ENCODE measurements at places on chromosomes 6 and 20. TPM values are rescaled to one million over a fixed set of nuclear protein-coding genes. Genes with fewer than 3 reads are reported as not detected.

GRCh38 chr6:137957471-137957870 is 90.4 kb downstream of the TNFAIP3 start:
- no peak for DNase-seq
- no peak overlapping the region for H3K27ac ChIP-seq
- no peaks in the 10 kb centered on the region for H3K36me3 ChIP-seq
- no peak overlapping the region for H3K4me3 ChIP-seq
- no peaks in the 10 kb centered on the region for H3K27me3 ChIP-seq

- DNase-seq = no peak
- no peak overlapping the region for H3K27ac ChIP-seq
- H3K4me1 ChIP-seq = peaks cover 12% of the 10 kb centered on the region
- H3K4me3 ChIP-seq = no peak overlapping the region
Measured at GRCh38 chr6:84521511-84521910, 242.9 kb downstream of the TBX18 start.

DNA sequence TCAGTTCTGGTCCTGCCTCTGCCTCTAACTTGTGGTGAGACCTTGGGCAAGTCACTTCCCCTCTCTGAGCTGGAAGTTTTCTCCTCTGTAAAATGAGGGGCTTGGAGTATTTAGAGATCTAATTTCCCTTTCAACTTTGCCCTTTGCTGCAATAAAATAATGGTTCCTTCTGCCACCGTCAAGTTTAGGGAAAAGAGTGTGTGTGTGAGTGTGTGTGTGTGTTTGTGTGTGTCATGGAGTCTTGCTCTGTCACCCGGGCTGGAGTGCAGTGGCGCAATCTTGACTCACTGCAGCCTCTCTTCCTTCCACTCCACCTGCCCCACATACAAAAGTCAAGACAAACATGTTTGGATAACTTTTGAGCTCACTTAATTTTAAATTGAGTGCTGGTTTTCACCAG is 39.2 kb upstream of the PIM1 start:
- peak overlapping the region; percentile 30 for H3K27ac ChIP-seq
- no peak overlapping the region for H3K4me3 ChIP-seq
- no peaks in the 10 kb centered on the region for H3K27me3 ChIP-seq
- no peaks in the 10 kb centered on the region for H3K4me1 ChIP-seq
- DNase-seq = peak; percentile 67

- no peak overlapping the region for H3K4me3 ChIP-seq
- H3K27ac ChIP-seq = no peak overlapping the region
- DNase-seq = no peak
- H3K36me3 ChIP-seq = no peaks in the 10 kb centered on the region
Measured at GRCh38 chr6:165634101-165634880, 28.8 kb downstream of the PDE10A start.

DNA sequence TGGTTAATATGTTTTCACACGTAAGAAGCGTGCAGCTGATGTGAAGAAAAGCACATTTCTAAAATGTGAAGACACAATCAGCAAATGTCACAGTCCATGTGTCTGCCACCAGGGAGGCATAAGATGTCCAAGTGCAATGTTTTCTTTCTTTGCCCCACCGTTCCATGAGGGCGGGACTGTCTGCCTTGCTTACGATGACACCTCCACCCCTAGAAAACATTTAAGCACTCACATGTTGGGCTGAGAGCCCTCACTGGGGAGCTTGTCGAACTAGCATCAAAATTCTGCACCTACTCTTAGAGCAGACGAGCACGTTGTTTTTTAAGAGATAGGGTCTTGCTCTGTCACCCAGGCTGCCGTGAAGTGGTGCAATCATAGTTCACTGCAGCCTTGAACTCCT is 57.6 kb downstream of the PSMG4 start:
- H3K27ac ChIP-seq = no peak overlapping the region
- no peaks in the 10 kb centered on the region for H3K27me3 ChIP-seq
- no peak overlapping the region for H3K4me3 ChIP-seq
- DNase-seq = no peak

DNA sequence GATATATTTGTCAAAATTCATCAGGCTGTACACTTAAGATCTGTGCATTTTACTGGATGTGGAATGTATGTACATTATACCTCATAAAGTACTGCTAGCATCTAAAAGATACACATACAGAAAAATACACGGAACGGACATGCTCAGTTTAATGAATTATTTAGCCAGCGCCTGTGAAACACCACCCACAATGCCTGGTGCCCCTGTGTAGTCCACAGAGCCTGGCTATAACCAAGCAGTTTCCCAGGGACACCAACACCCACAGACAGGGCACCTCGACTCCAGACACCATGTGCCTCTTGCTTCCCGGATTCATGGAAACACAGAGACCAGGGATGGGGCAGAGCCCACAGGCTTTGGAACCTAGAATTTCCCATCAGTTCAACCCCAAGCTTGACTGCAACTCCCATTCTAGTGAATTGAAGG is 17.4 kb upstream of the ARMC12 start:
- no peaks in the 10 kb centered on the region for H3K36me3 ChIP-seq
- no peaks in the 10 kb centered on the region for H3K27me3 ChIP-seq
- no peak overlapping the region for H3K27ac ChIP-seq
- no peaks in the 10 kb centered on the region for H3K4me1 ChIP-seq
- DNase-seq = peak; percentile 53

- H3K27ac ChIP-seq = no peak overlapping the region
- H3K4me3 ChIP-seq = no peak overlapping the region
- no peaks in the 10 kb centered on the region for H3K27me3 ChIP-seq
- H3K4me1 ChIP-seq = no peaks in the 10 kb centered on the region
- no peak for DNase-seq
- H3K36me3 ChIP-seq = no peaks in the 10 kb centered on the region
Measured at GRCh38 chr6:147037881-147038280, 166.3 kb upstream of the STXBP5 start.

DNA sequence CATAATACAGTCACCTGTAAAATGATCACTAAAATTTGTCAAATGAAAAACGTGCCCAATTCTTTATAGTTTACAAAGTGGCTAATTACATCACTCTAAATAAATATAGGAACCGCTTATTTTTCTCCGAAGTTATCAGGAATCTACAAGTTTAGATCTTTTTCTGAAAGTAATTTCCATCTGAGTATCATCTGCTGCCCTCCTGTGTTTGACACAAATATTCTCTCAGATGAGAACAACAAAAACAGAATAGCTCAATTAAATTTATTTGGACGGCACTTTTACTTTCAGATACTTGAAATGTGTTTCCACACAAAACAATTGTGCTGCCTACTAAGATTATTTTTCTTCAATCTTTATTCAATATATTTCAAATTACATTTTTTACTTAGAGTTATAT is 5.0 kb downstream of the SF3B5 start:
- no peak overlapping the region for H3K27ac ChIP-seq
- DNase-seq = no peak
- no peaks in the 10 kb centered on the region for H3K27me3 ChIP-seq
- no peaks in the 10 kb centered on the region for H3K4me1 ChIP-seq
- no peak overlapping the region for H3K4me3 ChIP-seq

DNA sequence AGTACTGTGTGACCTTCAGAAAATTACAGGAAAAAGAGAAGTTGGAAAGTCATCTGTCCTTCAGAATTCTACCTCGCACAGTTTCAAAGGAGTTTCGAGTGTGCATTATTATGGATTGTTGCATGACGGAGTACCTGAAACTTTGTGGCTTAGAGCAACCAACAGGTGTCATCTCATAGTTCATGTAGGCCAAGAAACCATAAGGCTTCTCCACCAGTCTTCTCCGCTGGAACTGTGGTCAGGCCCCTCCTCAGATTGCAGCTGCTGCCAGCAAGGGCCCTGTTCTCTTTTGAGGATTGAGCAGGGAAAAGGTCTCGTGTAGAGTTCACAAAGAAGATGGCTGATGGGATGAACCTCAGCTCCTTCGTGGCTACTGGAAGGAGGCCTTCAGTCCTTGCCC is 151.2 kb upstream of the THBS2 start:
- no peaks in the 10 kb centered on the region for H3K27me3 ChIP-seq
- no peaks in the 10 kb centered on the region for H3K4me1 ChIP-seq
- H3K4me3 ChIP-seq = no peak overlapping the region
- no peak overlapping the region for H3K27ac ChIP-seq
- no peaks in the 10 kb centered on the region for H3K36me3 ChIP-seq

GRCh38 chr6:143337201-143337949 is 113.1 kb downstream of the ADAT2 start:
- peaks cover 3% of the 10 kb centered on the region for H3K4me1 ChIP-seq
- H3K27me3 ChIP-seq = no peaks in the 10 kb centered on the region
- H3K27ac ChIP-seq = no peak overlapping the region
- H3K4me3 ChIP-seq = no peak overlapping the region
- DNase-seq = peak; percentile 75

GRCh38 chr6:88952065-88952704 is 11.2 kb downstream of the RNGTT start:
- H3K36me3 ChIP-seq = no peaks in the 10 kb centered on the region
- no peaks in the 10 kb centered on the region for H3K4me1 ChIP-seq
- H3K27me3 ChIP-seq = no peaks in the 10 kb centered on the region
- no peak overlapping the region for H3K4me3 ChIP-seq
- H3K27ac ChIP-seq = no peak overlapping the region

DNA sequence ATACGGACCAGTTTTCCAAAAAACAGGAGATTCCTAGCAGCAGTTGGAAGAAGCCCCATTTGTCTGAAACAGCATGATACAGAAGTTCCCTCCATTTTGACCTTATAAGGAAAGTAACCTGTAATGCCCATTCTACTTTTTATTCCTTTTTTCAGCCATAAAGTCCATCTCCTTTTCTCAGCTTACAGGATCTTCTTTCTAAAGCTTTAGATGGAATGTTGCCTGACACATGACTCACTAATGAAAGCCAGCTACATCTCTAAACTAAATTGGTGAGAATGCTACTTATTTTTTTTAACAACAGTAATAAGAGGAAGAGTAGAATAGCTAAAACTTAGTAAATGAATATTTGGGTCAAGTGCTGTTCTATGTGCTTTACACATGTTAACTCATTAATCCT is 234.1 kb downstream of the CDH26 start:
- H3K36me3 ChIP-seq = no peaks in the 10 kb centered on the region
- H3K27me3 ChIP-seq = no peaks in the 10 kb centered on the region
- no peak overlapping the region for H3K4me3 ChIP-seq
- DNase-seq = no peak
- H3K4me1 ChIP-seq = no peaks in the 10 kb centered on the region
- no peak overlapping the region for H3K27ac ChIP-seq

DNA sequence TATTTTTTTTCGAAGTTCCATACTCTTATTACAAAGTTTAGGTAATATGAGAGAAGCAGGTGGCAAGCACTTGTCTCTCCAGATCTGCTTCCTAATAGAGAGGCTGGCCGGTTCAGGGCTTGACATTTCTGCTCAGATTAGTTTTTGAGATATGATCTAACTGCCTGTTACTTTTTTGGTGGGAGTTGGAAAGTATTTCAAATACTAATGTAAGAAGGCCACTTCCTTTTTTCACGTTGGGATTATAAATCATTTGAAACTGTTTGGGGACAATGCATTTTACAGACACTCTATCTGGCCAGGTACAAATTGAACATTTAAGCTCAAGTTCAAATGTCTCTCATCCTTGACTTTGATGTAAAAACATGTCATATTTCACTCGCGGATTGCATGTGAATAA is 222.1 kb upstream of the SULF2 start:
- no peak for DNase-seq
- H3K4me1 ChIP-seq = no peaks in the 10 kb centered on the region
- H3K27me3 ChIP-seq = no peaks in the 10 kb centered on the region
- H3K4me3 ChIP-seq = no peak overlapping the region

- no peaks in the 10 kb centered on the region for H3K36me3 ChIP-seq
- H3K4me3 ChIP-seq = no peak overlapping the region
- peaks cover 5% of the 10 kb centered on the region for H3K4me1 ChIP-seq
- no peaks in the 10 kb centered on the region for H3K27me3 ChIP-seq
- DNase-seq = peak; percentile 90
Measured at GRCh38 chr6:52551483-52552277, 25.2 kb downstream of the TRAM2 start.

GRCh38 chr20:53570446-53571276 is 23.0 kb downstream of the ZNF217 start:
- no peaks in the 10 kb centered on the region for H3K27me3 ChIP-seq
- H3K36me3 ChIP-seq = no peaks in the 10 kb centered on the region
- H3K4me1 ChIP-seq = no peaks in the 10 kb centered on the region
- no peak overlapping the region for H3K27ac ChIP-seq
- H3K4me3 ChIP-seq = no peak overlapping the region

DNA sequence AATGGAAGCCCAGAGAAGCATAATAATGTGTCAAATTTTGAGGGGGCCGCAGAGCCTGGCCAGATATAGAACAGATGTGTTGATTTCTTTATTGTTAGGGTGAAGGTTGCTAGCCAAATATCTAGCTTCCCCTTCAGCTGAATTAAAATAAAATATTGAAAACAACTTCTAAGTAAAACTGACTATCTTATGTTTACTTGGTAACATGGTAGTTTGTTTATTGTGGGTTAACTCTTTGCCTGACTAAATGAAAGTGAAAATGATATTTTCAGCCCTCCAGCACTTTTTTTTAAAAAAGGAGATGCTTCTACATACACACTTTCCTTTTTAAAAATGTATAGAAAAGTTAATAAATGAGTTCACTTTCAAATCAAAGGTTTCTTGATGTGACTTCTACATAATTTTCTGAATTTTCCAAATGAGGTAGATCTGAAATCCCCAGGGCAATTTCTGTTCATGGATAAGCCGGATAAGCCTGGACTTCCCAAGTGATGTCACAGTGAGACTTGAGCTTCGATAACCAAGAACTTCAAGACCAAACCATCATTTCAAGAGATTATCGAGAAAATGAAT is 172.1 kb upstream of the OLIG3 start:
- H3K36me3 ChIP-seq = no peaks in the 10 kb centered on the region
- no peak overlapping the region for H3K27ac ChIP-seq
- H3K27me3 ChIP-seq = no peaks in the 10 kb centered on the region
- H3K4me3 ChIP-seq = no peak overlapping the region
- H3K4me1 ChIP-seq = no peaks in the 10 kb centered on the region
- no peak for DNase-seq

- no peaks in the 10 kb centered on the region for H3K36me3 ChIP-seq
- no peaks in the 10 kb centered on the region for H3K4me1 ChIP-seq
- H3K4me3 ChIP-seq = no peak overlapping the region
- no peak for DNase-seq
Measured at GRCh38 chr6:30960907-30961673, 20.3 kb downstream of the MUCL3 start.

The GABRR2 gene
- 3.6 TPM for total RNA-seq

The PDYN gene
- not detected for total RNA-seq

The GLP1R gene
- total RNA-seq = not detected
